Astrocyte of the cerebellum (primary cell): ENCODE measurements at places on chromosomes 12 and 14.

- DNase-seq = no peak
Observed at GRCh38 chr14:105382343-105383082, 15.8 kb upstream of the TEX22 start.

GRCh38 chr12:43754015-43754414 is 4.6 kb downstream of the PUS7L start:
- no peak for DNase-seq

- no peak for DNase-seq
Observed at GRCh38 chr12:11652351-11653040, 3.0 kb downstream of the ETV6 start.

- no peak for DNase-seq
Observed at GRCh38 chr12:120474616-120474960, 5.0 kb upstream of the SRSF9 start.

- peak; percentile 82 for DNase-seq
Observed at GRCh38 chr12:7512553-7512952, 9.0 kb upstream of the CD163 start.

GRCh38 chr12:64737539-64737938 is 21.7 kb downstream of the GNS start:
- no peak for DNase-seq

GRCh38 chr12:131759176-131759575 is 48.3 kb downstream of the SFSWAP start:
- peak; percentile 43 for DNase-seq

GRCh38 chr12:130787445-130788410 is 51.3 kb downstream of the STX2 start:
- DNase-seq = no peak

DNA sequence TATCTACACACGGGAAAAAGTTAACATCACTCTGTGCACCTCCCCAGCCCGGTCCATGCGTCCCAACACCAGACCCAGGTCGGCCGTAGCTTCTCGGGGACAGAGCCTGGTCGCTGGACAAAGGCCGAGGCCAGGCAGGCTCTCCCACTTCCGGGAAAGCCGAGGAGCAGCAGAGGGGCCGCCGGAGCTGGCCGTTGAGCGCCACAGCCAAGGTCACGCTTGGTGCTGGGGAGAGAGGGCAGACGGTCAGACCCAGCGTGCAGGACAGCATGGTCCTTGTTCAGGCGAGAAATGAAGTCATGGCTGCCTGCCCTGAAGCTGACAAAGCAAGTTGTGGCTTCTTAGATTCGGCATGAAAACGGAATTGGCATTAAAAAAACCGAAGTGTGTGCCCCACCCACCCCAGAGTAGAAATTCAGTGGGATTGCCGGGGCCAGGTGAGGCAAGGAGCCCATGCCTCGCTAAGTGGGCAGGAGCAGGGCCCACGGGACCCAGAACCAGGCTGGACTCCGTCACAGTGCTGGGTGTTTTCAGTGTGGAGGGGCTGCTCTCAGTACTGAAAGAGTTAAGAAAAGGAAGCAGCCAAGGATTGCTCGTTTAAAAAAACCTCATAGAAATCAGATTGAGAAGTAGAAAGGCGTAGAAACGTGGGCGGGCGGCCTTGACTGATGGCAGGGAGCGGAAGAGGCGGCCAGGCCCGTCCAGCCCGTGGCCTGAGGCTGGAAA is 4.3 kb downstream of the ARL6IP4 start:
- DNase-seq = no peak

DNA sequence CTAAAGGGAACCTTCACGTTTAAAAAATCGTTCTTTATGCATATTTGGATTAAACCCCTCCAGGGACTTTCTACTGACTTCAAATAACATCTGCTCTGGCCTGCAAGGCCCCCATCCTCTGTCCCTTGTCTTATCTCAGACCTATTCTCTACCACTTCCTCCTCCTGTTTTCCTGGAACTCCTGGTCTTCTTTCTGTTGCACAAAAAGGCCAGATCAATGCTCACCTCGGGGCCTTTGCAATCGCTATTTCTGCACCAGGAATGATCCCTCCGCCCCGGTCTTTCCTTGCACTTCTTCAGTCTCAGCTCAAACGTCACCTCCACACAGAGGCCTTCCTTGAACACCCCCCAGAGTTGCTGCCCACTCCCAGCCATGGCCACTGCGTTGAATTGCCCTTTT is 57.6 kb upstream of the BEGAIN start:
- DNase-seq = no peak

DNA sequence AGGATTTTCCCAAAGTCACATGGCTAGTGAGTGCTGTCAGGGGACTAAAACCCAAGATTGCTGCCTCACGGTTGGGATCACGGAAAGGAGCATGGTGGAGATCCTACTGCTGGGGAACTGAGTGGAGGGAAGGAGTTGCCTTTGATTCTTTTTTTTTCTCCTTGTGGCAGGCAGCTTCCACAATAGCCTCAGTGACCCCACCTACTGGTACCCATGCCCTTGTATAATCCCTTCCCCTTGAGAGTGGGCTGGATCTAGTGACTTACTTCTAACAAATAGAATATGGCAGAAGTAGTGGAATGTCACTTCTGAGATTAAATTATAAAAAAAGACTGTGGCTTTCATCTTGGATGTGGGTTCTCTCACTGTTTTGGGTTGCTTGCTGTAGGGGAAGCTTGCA is 135.7 kb downstream of the DICER1 start:
- no peak for DNase-seq

DNA sequence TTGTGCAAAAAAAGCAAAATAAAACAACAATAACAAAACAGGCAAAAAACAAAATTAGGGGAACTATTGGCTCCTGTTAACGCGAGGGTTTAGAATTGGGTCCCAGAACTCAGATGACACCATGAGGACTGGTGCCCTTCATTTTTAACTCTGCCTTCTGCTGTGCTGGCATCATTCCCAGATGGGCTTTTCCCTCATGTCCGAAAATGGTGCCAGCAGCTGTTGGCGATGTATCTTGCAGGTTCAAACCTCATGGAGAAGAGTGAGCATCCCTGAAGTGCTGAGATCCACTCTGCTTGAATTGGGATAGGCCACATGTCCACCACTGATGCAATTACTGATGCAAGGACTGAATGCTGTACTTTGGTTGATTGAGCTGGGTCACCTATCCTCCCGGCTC is 61.1 kb downstream of the MYRFL start:
- no peak for DNase-seq

DNA sequence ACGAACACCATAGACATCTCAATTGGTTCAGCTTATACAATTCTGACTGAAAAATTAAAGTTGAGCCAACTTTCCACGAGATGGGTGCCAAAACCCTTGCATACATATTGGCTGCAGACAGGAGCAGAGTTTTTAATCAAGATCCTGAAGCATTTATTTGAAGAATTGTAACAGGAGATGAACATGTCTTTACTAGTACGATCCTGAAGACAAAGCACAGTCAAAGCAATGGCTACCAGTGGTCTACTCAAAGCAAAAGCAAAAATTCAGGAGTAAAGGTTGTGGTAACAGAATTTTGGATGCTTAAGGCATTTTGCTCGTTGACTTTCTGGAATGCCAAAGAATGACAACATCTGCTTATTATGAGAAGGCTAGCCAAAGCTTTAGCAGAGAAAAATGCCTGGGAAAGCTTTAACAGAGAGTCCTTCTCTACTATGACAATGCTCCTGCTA is 20.7 kb downstream of the ZDHHC17 start:
- peak; percentile 75 for DNase-seq

- no peak for DNase-seq
Observed at GRCh38 chr14:31944256-31945073, 132.6 kb upstream of the ARHGAP5 start.

GRCh38 chr14:100528962-100529560 is 58.2 kb downstream of the BEGAIN start:
- no peak for DNase-seq

- peak; percentile 76 for DNase-seq
Observed at GRCh38 chr14:49586673-49587460, 687 bp upstream of the RPS29 start.

- no peak for DNase-seq
Observed at GRCh38 chr12:116606397-116606796, 47.2 kb downstream of the MAP1LC3B2 start.

- DNase-seq = peak; percentile 32
Observed at GRCh38 chr14:77208291-77208978, 26.8 kb downstream of the TMEM63C start.

DNA sequence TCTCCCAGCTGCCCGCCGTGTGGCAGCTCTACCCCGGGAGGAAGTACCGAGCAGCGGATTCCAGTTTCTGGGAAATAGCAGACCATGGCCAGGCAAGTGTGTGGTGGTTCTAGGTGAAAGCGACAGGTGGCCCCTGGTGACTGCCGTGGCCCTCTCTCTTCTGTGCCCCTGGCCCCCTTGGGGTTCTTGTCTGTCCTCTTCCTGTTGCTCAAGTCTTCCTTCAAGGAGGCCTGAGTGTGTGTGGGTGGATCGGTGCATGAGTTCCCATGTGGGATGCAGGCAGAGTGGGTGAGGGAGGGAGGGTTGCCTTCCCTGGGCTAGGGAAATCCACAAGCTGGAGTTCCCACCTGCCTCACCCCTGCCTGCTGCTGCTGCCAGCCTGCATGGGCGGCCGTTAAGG is 4.6 kb downstream of the TCL1B start:
- DNase-seq = no peak

- no peak for DNase-seq
Observed at GRCh38 chr12:122012184-122012583, 9.5 kb upstream of the BCL7A start.

- no peak for DNase-seq
Observed at GRCh38 chr12:43896496-43896895, 60.6 kb downstream of the TMEM117 start.

GRCh38 chr14:75711105-75711795 is 50.2 kb downstream of the TTLL5 start:
- DNase-seq = peak; percentile 51

DNA sequence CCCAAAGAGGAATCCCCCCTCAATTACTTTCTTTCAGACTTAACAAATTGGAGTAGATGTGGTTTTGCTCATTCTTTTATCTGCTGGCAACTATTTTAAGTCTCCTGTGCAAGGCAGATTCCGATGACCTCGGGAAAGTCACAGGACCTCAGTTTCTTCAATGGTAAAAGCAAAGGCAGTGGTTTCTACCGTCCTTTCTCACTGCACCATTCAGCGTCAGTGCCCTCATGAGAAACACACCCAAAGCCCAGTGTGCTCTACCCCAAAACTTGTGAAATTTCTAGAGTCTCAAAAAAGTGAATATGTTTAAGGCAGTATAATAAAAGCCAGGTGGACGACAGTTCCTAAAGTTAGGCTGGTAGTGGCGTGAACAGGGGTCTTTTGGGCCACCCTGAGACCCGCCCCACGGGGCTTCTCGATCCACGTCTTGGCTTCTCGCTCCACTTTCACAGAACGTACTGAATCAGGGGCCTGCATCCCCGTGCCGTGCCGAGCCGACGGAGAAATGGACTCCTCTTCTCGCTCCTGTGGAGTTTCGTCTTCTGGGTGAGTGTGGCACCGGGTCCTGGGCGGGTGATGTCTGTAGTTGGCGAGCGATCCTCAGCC is 1.3 kb upstream of the ARHGAP5 start:
- no peak for DNase-seq

DNA sequence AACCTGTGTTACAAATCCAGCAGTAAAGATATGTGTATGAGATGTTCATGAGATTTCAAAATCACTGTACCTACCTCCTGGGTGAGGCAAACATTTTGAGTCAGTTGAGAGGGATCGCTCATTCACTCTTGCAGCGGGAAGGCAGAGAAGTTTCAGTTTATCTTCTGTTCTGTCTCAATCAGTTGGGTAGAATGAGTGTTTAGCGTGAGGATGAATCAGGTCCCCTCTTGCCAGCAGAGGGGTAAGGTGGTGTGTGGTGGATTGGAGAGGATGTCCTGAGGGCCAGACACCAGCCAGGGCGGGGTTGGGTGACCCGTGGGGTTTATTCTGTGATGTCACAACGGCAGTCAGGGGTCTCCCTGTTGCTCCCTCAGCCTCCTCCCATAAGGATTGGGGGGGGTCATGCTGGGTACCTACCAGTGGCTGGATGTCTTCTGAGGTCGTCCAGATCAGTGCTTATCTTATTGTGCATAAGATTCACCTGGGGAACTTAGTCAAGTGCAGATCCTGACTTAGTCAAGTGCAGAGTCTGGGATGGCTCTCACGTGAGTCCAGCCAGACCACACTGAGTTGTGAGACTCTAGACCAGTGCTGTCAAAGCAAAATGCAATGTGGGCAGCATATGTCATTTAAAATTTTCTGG is at the start of gene GSG1:
Gene GSG1, minus strand, starts transcription at position 277 of the 643 bp plus-strand sequence. Its CDS starts 155 bp downstream, at position 122.
- no peak for DNase-seq

- no peak for DNase-seq
Observed at GRCh38 chr12:108289350-108290161, 49.6 kb downstream of the CMKLR1 start.

DNA sequence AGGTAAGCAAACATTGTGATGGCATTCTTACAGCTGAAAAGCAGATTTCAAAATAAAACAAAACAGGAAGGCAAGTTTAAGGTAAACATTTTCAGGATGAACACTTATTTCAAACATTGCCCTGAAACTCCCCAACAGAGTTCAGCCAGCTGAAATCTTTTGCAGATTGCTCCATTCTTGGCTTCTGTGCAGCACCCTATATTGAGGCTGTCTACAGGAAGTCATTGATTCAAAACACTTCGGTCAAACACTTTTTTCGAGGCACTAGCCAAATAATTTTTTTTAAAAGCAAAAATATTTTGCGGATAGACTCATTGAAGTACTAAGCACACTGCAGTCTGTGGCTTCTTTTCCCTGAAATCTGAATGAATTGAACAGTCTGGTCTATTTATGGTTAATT is 318.1 kb upstream of the PDE3A start:
- no peak for DNase-seq

GRCh38 chr14:53526200-53526599 is 373.1 kb upstream of the DDHD1 start:
- no peak for DNase-seq

- DNase-seq = no peak
Observed at GRCh38 chr14:91983588-91983987, 36.1 kb upstream of the FBLN5 start.

DNA sequence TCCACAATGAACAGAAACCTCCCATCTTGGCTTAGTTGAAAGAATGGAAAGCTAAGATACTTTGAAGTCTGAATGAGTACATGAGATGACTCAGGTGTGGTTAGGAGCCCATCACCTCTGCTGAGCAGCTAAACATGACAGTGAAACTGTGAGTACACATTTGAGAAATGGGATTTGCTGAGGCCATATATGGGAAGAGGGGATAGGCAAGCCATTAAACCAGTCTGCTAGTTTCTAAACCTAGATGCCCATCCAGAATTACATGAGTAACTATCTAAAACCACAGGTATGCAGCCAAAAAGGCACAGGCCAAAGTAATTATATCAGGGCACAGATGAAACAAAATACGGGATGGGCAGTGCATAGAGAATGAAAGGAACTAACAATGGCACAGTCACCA is 41.2 kb downstream of the NKX2-1 start:
- DNase-seq = no peak

- DNase-seq = no peak
Observed at GRCh38 chr12:2794191-2794735, 507 bp upstream of the FKBP4 start.

GRCh38 chr12:9214534-9214933 is 6.3 kb upstream of the PZP start:
- DNase-seq = no peak
